ENCODE measurements at places on chromosomes 2 and 18. TPM values are rescaled to one million over a fixed set of nuclear protein-coding genes. Genes with fewer than 3 reads are reported as not detected.

The TCF7L1 gene
- 1.0 TPM for total RNA-seq

The SCN9A gene
- 13.6 TPM for total RNA-seq

The POTEE gene
- not detected for total RNA-seq

The ITGAV gene
- 30.8 TPM for total RNA-seq

The POMC gene
- total RNA-seq: 4.0 TPM

The FARP2 gene
- 19.5 TPM for total RNA-seq

The COL5A2 gene
- total RNA-seq: 192 TPM

The MEP1B gene
- not detected for total RNA-seq

The ALPG gene
- not detected for total RNA-seq
